ENCODE measurements at places on chromosomes 5 and 9. TPM values are rescaled to one million over a fixed set of nuclear protein-coding genes. Genes with fewer than 3 reads are reported as not detected.

GRCh38 chr5:14469551-14470377 lies 111.8 kb upstream of the OTULINL start:
- H3K27me3 ChIP-seq: no peaks in the 10 kb centered on the region
- no peaks in the 10 kb centered on the region for H3K4me1 ChIP-seq
- H3K27ac ChIP-seq: no peak overlapping the region
- no peak for DNase-seq
- peaks cover 3% of the 10 kb centered on the region for H3K36me3 ChIP-seq

DNA sequence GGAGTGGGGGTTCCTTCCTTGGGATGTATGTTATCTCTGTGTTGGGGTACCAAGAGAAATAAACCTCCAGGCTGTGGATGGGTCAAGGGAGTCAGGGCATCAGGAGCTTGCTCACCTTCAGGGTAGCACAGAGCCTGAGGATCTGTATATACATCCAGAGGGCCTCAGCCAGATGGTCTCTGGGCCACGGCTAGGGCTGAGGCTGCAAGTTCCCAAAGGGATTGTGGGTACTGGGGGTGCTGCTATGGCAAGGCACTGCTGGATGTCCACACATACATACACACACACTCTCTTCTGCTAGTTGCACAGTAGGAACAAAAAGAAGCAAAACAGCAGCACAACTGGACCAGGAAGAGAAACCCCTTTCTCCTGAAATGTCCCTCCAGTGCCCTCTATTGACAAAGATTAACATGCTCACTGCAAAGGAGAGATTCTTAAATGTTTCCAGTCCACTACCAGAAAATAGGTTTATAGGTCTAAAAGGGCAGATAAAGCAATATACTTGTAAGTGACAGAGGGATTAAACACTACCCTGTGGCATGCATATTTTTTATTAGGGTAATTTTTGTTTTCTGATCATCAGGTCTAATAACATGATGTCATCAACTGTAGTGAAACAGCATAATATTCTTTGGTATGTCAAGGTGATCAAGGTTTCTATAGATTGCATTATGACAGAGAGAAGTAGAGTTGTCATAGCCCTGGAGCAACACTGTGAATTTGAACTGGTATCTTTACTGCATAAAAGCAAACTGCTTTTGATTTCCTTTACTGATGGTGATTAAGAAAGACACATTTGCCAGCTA lies 56.3 kb upstream of the KCNN2 start:
- H3K4me1 ChIP-seq: no peaks in the 10 kb centered on the region
- no peaks in the 10 kb centered on the region for H3K27me3 ChIP-seq
- no peak overlapping the region for H3K27ac ChIP-seq
- H3K4me3 ChIP-seq: no peak overlapping the region

- H3K27me3 ChIP-seq: no peaks in the 10 kb centered on the region
- DNase-seq: no peak
- no peak overlapping the region for H3K27ac ChIP-seq
- no peaks in the 10 kb centered on the region for H3K4me1 ChIP-seq
- H3K4me3 ChIP-seq: no peak overlapping the region
Measured at GRCh38 chr5:72608926-72609325, 101.7 kb upstream of the ZNF366 start.

PFN3 gene
- total RNA-seq: not detected

ZNF79 gene
- total RNA-seq: 8.8 TPM

Measured in thymus (tissue), 14 donors.